ENCODE measurements at places on chromosomes 3 and 15.

DNA sequence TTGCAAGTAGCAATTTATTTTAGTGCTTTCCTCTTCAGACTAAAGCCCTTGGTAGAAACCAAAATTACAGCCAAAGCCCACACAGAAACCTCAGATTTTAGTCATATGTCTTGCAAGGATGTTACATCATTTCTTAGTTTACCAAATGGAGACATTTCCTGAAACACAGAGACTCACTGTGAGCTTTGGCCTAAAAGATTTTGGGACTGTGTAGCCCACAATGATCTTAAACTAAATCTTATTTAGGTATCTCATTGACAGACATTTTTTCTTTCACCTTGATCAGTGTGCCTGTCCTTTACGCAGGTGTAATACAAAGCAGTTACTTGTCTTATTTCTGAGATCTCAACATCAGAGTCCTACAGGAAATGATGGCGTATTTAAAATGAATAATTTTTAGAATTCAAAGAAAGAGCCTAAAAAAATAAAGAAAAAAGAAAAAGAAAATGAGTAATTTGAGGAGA lies 27.8 kb upstream of the AP4E1 start:
- DNase-seq: no peak

DNA sequence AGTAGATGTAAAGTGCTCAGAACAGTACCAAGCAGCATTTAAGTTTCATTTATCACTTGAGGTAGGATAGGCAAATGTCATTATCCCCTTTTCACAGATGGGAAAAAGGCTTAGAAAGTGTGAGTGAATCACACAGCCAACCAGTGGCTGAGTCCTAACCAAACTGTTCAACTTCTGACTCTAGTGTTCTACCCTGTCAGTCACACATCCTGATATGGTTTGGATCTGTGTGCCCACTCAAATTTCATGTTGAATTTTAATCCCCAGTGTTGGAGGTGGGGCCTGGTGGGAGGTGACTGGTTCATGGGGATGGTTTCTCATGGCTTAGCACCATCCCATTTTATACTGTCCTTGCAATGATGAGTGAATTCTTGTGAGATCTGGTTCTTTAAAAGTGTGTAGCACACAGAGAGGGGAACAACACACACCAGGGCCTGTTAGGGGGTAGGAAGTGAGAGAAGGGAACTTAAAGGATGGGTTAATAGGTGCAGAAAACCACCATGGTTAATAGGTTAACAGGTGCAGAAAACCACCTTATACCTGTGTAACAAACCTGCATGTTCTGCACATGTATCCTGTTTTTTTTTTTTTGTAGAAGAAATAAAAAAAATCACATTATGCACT lies 304.7 kb downstream of the SUCLG2 start:
- DNase-seq: no peak

- no peak for DNase-seq
Measured at GRCh38 chr15:43974852-43975251, 148.1 kb downstream of the WDR76 start.

DNA sequence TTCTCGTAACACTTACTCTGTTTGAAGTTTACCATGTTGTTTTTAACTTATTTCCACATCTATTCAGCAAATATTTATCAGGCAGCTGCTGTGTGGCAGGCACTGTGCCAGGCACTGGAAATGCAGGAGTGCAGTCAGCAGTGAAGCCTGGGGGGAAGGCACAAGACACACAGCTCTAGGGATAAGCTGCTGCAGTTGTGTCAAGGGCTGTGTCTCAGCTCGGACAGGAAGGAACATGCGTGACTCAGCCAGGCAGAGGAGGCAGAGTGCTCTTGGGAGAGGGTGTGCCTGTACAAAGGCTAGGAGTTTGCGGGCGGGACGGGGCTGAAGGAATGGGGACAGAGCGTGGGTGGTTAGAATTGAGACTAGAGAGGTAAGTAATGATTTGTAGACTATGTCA lies 24.7 kb downstream of the LYSMD4 start:
- no peak for DNase-seq

GRCh38 chr3:40713306-40713705 lies 188.5 kb downstream of the ZNF621 start:
- DNase-seq: no peak

Data from stimulated activated CD8-positive, alpha-beta memory T cell treated with anti-CD3 and anti-CD28 coated beads, Interleukin-4, amount 100 ng/mL, for 1 hour (primary cell).